ENCODE measurements at places on chromosomes 5 and 9.
A peak's percentile ranks its signal among the peaks of the same experiment; 100 is the strongest.

DNA sequence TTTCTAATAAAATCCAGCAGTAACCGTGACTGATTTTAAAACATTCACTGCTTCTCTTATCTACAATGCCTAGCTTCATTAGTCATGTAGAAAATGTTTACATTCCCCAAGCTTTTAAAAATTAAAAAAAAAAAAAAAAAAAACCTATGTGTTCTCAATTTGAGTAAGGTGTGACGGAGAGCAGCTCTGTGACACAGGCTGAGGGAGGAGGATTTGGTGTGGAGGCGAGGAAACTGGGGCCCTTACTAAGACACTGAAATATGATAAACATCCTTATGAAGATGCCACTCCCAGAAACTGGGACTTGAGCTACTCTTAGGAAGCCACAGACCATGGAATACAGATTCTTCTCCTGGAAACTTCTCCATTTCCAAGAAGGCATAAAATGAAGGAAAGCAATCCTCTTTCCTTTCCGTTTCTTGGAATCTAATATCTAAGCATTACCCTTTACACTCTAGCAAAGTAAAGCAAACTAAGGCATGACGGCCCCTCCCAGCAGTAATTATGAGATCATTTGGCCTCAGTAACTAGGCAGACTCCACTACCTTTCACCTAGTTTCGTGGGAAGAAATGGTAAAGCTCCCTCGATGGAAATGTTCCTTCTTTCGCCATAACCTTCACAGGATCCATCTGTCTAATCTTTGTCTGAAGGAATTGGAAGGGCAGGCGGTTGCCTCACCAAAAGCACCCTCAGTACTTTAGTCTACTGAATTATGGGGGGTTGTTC lies 23.5 kb downstream of the GRAMD2B start:
- no peak for DNase-seq

DNA sequence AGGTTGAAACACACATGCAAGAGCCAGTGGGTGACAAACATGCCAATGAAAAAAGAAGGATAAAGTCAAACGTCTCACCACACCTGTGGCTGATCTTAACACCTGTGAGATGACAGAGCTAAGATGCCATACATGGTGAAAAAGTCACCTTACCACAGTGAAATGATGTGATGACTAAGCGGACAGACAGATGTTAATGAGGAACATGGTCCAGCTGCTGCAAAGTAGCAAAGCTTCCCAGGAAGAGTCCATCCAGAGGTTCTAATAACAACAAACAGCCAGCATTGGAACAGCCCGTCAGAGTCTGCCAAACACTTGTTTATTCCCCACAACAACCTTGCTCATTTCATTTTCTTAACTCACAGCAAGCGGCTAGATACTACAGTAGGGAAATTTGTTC lies 1.9 kb downstream of the KIAA1191 start:
- no peak for DNase-seq

- DNase-seq: no peak
Measured at GRCh38 chr5:114839360-114839759, 330.3 kb downstream of the TRIM36 start.

DNA sequence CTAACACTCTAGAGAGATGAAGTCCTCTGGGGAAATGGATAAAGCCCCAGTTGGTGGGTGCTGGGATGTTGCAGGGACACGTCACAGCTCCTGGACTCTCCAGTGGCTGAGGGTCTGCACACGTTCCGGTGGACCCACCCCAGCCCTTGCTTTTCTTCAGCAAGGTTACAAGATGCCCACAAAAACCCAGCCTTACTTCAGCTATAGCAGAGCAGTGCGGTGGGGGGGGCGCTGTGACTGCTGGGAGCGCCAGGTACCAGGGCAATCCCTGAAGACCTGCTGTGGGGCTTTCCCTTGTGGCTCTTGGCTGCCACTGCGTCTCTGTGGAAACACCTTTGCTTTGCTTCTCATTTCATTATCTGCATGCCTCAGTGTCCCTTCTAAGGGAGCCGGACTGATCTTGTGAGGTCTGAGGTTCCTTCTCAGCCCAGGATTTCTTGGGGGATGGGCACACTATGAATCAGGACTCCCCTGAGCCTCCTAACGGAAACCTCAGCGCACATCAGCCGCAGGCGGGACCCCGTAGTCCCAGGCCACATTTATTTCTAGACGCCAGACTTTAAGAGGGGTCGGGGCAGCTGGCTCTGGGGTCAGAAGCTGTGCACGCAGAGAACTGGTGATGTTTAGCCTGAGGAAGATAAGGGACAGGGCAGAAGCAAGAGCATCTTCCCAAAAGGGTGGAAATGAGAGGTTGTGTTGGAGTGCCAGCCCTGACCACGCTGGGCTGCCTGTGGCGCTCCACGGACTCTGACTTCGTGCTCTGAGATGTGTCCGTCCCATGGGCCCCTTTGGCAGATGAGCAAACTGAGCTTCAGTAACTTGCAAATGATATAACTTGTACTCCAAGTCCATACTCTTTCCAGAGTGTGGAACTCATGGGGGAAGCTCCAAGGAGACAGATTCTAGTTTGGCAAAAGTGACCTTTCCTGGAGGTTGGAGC lies 106.8 kb downstream of the WNK2 start:
- DNase-seq: peak; percentile 50

GRCh38 chr9:37944266-37944650 lies 40.3 kb upstream of the SLC25A51 start:
- DNase-seq: no peak

- peak; percentile 87 for DNase-seq
Measured at GRCh38 chr5:115296124-115297022, at the start of gene CCDC112. Gene CCDC112 (minus strand): TSS chr5:115296654. CDS start chr5:115296543, 111 bp downstream.

DNA sequence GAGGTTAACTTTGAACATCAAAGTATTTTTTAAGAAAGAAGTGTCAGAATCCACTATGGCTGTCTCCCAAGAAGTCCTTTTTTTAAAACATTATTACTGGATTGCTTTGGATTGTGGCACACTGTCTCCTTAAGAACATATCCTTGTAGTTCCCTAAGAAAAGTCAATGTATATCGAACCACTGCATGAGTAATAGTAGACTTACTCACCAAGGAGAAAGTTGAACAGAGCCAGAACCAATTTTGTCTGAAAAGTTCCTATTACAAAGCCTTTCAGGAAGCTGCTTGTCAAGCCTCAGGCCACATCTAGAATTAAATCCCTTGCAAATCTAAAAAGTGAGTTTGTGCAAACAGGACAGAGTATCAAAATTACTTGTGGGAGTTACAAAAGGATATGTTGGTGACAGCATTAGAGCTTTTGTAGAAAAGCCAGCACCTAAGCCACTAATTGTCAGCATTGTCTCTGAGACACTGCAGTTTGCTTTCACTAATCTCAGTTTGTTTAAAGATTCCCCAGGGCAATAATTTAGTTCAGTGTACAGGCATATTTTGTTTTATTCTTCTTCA lies 195.4 kb downstream of the MPDZ start:
- DNase-seq: peak; percentile 58

- no peak for DNase-seq
Measured at GRCh38 chr9:129604766-129605163, 16.1 kb downstream of the C9orf50 start.
